ENCODE measurements at places on chromosomes 7 and 10.
A peak's percentile ranks its signal among the peaks of the same experiment; 100 is the strongest.

- no peak for DNase-seq
These were observed 43.3 kb downstream of the HSPA12A start for GRCh38 chr10:116699049-116699448.

GRCh38 chr10:2436933-2437332, 630.4 kb upstream of the PFKP start:
- no peak for DNase-seq

DNA sequence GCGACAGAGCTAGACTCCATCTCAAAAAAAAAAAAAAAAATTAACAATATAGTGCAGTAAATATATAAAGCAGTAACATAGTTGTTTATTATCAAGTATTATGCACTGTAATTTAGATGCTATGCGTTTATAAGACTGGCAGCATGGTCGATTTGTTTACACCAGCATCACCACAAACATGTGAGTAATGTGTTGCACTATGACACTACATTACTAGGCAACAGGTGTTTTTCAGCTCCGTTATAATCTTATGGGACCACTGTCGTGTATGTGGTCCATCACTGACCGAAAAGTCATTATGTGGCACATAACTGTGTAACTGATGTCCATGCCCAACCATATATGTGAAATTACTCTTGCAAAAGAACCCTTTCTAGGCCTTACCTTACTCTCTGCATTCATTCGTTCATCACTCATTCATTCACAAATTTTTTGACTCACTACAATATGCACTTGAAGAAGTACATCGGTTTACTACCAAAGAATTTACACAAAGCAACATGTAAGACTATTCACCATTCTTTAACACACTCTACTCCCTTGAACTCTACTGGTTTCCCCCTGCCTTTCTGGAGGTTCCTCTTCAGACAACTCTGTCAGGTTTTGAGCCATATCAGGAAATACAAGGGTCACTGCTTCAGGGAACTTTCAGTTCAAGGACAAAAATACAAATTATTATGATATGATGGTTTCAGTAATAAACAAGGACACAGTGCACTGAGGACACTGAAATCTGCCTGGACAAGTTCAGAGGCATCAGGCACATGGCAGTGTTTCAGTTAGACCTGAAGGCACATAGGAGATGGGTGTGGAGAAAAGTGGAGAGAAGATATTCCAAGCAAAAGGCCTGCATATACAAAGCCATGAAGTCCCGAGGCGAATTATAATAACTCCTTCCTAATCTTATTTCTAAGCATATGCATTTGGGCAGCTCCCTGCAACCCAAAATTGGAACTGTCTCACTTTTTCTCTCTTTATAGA, 17.4 kb downstream of the ITGB1 start:
- no peak for DNase-seq

GRCh38 chr7:94559972-94560371, 50.4 kb downstream of the CASD1 start:
- no peak for DNase-seq

- no peak for DNase-seq
These were observed 211.8 kb downstream of the ADARB2 start for GRCh38 chr10:1525354-1526162.

DNA sequence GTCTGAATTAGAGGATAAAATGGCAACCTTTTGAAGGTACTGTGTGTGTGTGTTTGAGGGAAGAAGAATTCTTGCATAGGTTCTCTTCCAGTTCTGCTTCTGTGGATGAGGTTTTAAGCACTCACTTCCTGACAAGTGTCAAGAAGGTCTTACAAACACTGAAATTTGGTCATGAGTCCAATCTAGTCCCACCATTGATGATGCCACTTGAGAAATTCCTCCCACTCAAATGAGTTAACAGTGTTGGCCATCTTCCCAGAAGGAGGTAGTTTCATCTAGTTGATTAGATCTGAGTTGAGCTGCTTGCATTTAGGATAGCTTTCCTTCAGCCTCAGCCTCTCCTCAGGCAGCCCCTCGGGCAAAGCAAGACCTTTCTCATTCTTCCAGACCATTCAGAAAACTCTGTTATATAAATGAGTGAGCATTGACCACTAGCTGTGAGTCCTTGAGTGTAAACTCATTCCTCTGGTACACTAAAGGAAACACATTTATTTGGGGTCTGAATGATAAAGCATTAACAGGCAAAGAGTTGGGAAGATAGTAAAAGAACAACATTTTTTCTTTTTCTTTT, 189.5 kb downstream of the TRIL start:
- DNase-seq: no peak

GRCh38 chr7:767580-767940, 40.5 kb upstream of the PRKAR1B start:
- no peak for DNase-seq

GRCh38 chr10:11345224-11346054, 266.0 kb downstream of the USP6NL start:
- DNase-seq: no peak

- DNase-seq: no peak
These were observed 100.3 kb upstream of the BTBD16 start for GRCh38 chr10:122170802-122171201.

DNA sequence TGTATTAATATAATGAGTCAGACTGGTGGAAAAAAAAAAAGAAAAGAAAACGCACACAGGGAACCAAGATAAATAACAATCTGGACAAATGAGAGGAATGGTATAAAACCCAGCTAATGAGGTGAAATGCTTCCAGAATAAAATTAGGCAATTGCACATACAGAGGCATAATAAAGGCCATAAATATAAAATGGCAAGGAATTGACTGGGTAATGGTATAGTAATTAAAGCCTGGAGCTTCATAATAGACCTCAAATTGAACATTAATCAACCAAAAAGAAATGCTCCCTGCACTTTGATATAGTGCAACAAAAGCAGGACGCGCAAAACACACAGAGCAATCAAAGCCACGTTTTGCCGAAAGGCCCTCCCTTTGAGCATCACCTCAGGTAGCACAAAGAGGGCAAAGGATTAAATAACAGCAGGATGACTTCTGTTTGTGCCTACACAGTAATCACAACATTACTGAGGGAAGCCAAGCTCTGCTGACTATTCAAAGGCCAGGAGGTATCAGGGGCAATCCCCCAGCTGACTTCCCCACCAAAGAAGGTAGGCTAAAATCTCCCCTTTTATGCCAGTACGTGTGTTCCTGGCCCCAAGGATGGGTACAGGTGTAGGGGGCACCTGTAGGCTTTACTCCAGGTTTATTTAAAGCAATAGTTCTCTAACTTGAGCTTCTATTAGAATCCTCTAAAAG, 343.7 kb downstream of the ELMO1 start:
- no peak for DNase-seq

- DNase-seq: no peak
These were observed 15.5 kb upstream of the SP4 start for GRCh38 chr7:21412410-21412851.

DNA sequence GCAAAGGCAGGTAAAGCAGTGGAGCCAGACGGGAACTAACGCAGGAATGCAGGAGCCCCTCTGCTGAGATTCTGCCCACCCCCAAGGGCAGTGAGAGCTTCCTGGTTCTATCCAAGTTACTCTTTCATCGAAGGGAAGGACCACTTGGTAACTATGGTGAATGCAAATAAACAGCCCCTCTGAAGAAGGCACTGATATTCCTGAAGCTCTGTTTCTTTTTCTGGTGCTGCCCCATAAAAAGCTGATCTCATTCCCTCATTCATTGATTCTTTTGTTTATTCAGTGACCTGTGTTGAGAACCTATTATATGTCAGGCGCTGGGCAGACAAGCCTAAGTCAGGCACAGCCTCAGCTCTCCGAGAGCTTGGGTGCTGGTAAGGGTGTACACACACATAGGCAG, 217.3 kb downstream of the SNX10 start:
- no peak for DNase-seq

DNA sequence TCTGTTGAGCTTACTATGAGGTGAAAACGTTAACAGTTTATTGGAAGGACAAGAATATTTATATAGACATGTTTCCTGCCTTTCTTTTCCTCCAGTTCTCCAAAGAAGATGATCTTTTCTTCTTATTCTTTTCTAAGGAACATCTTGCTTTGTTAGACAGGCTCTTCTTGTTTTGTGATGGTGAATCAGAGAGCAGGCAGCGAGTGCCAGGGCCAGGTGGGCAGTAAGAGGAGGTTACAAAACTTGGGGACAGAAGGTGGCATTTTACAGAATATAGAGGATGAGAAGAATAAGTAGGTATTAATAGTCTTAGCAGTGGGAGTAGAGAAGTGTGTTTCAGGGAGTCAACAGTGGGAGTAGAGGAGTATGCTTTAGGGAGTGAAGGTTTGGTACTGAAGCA, 223.6 kb downstream of the ARL4A start:
- no peak for DNase-seq

DNA sequence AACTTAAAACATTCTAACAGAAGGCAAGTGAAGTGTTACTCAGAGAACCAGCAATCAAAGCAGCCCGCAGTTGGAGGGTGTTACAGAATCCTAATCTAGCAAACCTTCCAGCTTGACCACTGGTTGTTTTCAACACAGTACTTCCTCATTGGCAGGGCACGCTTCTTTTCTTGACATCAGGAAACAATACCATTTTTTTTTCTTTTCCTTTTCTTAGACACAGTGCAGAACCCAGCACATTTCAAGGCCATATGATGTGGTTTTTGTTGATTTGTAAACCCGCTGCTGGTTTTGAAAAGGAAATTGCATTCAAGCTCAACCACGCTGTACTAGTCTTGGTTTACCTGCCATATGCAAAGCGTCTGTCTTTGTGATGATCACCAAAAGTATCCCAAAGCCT, 33.4 kb downstream of the RHOBTB1 start:
- no peak for DNase-seq

DNA sequence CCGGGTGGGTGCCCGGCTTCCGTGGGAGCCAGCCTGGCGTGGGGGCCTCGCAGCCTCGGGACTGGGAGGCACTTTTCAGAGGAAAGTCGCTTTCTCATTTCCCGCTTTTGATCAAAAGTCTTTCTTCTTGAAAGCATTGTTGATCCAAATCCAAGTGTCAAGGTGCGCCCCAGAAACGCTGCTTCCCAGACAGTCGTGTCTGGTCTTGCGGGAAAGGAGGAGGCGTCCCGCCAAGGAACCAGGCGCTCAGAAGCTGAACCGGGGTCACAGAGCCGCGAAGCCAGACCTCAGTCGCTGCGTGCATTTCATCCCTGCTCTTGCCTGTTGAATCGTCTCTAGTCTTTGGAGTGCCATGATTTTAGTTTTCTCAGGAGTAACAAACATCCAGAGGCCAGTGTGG, 1.1 kb upstream of the BNIP3 start:
- no peak for DNase-seq

DNA sequence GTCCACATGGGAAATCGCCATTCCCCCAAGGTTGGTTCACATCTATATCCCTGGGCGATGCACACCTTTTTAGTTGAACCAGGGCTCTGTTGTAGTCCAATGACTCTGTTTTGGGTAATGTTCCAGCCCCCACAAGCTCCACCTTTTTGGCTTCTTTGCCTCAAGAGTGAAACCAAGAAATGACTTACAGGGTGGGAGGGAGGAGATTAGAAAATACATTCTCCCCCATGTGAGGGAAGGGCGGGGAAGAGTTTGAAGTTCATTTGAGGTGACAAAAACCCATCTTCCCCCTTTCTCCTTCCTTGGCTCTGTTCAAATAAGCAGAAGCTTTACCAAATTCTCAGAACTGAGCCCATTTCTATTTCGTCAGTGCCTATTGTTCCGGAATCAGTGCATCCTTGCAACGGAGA, 82.8 kb downstream of the GATA3 start:
- DNase-seq: peak; percentile 25

DNA sequence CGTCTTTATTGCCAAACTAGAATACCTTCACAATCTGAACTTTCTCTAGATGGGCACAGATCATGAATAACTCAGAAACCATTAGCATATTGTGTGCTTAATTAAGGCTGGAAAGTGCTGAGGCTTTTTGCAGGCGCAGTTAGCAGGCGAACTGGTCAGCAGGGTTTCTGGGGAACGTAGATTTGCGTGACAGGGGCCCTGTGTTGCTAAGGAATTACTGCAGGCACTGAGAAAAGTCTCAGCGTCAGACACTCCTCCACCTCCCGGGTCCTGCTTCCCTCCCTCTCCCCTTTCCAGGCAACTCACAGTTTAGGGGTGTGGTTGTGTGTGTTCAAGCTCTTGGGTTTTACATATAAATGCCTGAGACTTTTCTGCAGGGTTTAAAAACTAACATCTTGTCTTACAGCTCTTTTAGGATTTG, 2.2 kb downstream of the MAP3K8 start:
- no peak for DNase-seq

DNA sequence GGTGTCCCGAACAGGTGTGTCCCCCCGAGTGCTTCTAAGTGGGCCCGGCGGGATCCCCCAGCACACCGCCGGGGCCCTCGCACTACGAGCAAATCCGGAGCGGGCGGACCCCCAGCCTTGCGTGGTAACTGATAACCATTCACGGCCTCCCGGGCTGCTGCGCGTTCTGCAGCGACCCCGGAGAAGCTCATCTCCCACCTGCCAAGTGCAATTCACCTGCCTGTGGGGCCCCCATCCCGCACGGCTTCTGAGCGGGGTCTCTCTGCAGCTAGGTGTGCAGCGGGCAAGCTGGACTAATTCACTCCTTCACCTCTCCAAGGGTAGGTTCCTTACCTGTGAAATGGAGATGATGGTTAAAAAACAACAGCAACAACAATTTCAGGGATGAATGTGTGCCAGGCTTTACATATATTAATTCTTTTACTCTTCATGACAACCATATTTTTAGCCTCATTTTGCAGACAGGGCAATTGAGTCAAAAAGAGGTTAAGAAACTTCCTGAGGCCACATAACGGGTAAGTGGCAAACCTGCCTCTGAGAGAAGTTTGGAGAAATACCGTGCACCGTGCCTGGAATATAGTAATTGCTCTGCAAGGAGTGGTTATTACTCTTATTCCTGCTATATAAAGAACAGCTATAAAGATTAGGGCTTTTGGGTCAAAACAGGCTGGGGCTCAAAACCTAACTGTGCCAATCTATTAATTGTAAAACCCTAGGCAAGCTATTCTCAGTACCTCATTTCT, 652 bp upstream of the PODXL start:
- DNase-seq: no peak

- no peak for DNase-seq
These were observed 229.9 kb downstream of the CXCL12 start for GRCh38 chr10:44154956-44155355.

GRCh38 chr10:26112532-26112931, 104.0 kb upstream of the GAD2 start:
- DNase-seq: no peak

All from stimulated activated naive CD4-positive, alpha-beta T cell (primary cell).